ENCODE measurements at places on chromosomes 1 and 21. TPM values are rescaled to one million over a fixed set of nuclear protein-coding genes. Genes with fewer than 3 reads are reported as not detected.

CD2 gene
- 192 TPM for total RNA-seq

AQP10 gene
- total RNA-seq: 0.81 TPM

S100A9 gene
- total RNA-seq: not detected

ACTL8 gene
- not detected for total RNA-seq

Data from CD4-positive, CD25-positive, alpha-beta regulatory T cell (primary cell).